A673 (cell line): ENCODE measurements at places on chromosomes 1 and 21. TPM values are rescaled to one million over a fixed set of nuclear protein-coding genes. Genes with fewer than 3 reads are reported as not detected.

GRCh38 chr1:57512386-57512785 is 88.5 kb upstream of the DAB1 start:
- DNase-seq = no peak

DNA sequence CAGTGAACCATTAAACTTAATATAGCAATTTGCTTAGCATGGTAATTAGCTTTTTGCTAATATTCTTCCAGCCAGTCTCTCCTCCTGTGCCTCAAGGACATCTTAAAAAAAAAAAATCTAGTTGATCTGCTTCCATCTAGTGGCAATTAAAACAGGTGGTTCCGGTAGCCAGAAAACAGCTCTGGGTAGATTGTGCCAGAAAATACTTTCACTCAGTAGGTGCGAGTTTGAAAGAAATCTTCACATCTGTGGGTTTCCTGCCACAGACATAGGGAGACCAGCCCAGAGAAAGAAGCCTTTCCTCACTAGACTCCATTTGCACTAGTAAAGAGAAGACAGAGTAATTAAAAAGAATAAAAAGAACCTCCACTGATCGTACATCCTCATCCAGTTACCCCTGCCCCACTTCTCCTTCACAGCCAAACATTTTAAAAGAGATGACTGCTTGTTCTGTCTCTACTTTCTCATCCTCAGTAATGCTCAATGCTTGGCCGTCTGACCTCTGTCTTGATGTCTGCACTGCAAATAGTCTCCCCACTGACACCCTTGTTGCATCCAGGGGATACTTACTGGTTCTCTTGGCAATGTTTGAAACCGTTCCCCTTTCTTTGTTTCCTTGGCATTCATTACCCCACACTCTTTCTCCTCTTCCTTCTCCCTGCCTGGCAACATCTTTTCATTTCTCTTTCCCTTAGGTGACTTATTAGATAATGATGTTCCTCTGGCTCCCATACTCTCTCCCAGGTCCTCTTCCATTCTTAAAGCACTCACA is 16.9 kb downstream of the SELL start:
- DNase-seq = no peak

GRCh38 chr1:234926559-234927311 is 201.9 kb downstream of the TOMM20 start:
- no peak for DNase-seq

ZBTB18 gene
- 15.2 and 15.5 TPM in 2 replicates for total RNA-seq

DNA sequence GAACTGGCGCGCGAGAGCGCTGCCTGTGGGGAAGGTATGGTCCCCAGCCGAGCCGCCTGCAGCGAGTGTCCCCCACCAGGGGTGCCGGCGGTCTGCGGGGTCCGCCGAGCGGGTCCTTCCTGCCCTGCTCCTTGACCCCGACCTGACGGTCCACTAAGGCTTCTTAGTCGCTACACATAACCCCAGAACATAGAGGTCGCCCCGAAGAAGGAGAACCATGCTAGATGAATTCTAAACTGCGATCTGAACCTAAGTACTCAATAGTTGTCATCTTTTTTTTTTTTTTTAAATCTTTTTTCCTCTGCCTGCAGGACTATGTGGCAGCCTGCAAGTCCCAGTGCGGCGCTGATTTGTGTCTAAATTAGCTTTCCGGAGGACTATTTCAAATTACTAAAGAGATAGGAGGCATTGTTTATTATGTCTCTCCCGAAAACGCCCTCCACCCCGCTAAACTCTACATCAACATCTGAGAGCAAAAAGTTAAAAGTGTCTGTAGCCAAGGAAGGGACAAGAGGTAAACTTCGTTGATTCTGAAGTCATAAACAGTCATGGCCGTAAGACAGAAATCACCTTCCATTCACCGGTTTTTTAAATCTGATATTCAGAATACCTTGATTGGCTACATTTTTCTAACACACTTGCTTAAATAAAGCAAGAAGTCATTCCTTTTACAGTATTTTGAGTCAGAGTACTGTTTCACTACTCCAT is 476 bp downstream of the AXDND1 start:
- DNase-seq = peak; percentile 25

DNA sequence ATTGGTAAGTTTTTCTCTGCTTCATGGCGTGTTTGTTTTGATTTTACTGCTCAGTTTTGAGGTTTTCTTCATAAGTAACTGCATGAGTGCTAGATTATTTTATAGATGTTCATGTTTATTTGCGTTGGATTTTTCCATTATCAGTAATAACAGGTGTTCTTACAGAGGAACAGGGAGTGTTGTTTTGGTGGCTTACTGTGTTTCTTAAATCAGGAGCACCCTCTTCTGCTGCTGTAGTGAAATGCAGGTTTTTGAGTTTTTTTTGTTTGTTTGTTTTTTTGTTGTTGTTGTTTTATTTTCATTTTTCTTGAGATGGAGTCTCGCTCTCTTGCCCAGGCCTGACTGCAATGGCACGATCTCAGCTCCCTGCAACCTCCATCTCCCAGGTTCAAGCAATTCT is 32.6 kb downstream of the CTBS start:
- no peak for DNase-seq

DNA sequence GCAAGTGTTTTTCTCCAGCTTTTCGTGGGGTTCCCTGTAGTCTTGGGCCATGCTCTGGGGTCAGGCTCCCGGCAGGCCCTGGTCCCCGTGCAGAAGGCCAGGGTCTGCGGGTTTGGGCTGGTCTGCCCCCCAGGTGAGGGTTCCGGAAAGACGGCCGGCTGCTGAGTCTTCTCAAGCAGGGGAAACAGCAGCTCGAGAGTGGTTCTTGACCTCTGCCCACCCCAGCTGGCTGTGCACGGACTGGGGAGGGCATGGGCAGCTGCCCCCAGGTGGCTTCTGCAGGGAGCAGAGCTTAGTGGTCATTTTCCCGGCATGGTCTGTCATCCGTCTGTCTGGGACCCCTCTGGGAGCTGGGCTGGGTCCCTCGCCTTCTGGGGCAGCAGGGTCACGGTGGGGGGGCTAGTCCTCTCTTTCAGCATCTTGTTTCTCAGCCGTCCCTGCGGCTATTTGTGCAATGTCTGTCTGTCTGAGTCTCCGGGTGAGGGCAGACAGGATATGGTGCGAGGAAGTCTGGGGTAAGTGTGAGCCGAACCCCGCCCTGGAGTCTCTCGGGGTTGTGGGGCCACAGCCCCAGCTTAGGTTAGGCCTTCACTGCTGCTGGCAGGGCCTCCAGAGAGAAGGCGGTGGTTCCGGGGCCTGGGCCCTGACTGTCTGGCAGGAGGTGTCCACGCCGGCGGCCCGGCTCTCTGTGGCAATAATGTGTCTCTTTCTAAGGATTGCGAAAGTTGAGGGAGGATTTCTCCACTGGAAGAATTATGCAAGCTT is 6.1 kb downstream of the SKI start:
- DNase-seq = peak; percentile 67

MEAF6 gene
- 73.8 and 75.7 TPM in 2 replicates for total RNA-seq

GRCh38 chr1:154191990-154192461 is at the start of gene TPM3:
Gene TPM3 (minus strand): TSS chr1:154192100. CDS start chr1:154192018, 82 bp downstream.
- no peak for DNase-seq
